Activated naive CD4-positive, alpha-beta T cell (primary cell): ENCODE measurements at places on chromosomes 11 and 22.

GRCh38 chr11:82639251-82639650 is 94.4 kb downstream of the FAM181B start:
- DNase-seq: no peak

GRCh38 chr11:127472505-127472904 is 471.9 kb upstream of the KIRREL3 start:
- no peak for DNase-seq

DNA sequence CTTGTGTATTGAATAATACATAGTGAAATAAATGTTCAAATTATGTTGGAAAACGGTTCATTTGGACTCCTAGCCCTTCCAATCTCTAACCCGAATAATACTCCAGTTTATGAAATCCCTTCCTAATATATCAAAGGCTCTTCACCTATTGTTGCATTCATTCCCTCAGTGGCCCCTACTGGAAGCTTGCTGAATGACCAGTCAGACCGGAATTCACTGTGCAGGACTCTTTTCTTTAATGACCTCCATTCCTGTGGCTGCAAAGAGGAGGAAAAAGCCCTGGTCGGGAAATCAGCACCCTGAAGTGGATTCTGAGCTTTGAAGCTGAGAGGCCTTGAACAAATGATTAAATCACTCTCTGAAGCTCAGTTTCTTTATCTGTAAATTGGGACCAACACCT is 19.1 kb upstream of the RCN1 start:
- no peak for DNase-seq

DNA sequence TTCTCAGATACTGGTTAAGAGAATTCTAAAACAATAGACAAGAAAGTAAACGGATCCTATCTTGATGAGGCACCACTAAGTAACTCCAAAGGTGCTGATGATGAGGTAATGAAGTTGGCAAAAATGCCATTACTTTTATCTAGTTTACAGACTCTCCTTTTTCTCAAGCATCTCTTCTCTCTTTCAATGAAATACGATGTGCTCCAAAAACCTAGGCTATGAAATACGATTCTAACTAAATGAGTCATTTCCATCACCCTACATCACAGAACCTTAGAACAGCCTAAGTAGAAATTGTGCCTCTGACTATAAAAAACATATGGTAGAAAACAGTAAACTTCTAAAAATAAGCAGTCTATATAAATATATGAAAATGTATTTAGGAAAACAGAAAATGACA is 58.9 kb upstream of the ARHGAP32 start:
- DNase-seq: no peak

DNA sequence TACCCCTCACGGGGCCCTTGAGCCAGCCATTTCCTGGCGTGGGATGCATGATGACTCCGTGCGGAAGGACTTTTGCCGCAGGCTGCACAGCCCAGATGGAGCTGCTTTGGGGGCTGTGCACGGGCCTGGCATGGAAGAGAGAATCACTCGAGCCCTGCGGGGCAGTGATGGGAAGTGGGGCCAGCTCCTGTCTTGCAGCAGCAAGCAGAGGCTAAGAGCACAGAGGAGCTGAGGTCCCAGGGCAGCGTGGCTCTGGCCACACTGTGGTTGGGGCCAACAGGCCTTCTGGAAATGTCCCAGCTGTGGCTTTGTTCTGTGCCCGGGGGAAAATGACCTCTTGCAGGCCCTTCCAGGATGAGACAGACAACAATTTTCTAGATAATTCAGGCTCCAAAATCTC is 92.7 kb upstream of the TIMP3 start:
- DNase-seq: no peak
